ENCODE measurements at places on chromosomes 5 and 9. TPM values are rescaled to one million over a fixed set of nuclear protein-coding genes. Genes with fewer than 3 reads are reported as not detected.

DNA sequence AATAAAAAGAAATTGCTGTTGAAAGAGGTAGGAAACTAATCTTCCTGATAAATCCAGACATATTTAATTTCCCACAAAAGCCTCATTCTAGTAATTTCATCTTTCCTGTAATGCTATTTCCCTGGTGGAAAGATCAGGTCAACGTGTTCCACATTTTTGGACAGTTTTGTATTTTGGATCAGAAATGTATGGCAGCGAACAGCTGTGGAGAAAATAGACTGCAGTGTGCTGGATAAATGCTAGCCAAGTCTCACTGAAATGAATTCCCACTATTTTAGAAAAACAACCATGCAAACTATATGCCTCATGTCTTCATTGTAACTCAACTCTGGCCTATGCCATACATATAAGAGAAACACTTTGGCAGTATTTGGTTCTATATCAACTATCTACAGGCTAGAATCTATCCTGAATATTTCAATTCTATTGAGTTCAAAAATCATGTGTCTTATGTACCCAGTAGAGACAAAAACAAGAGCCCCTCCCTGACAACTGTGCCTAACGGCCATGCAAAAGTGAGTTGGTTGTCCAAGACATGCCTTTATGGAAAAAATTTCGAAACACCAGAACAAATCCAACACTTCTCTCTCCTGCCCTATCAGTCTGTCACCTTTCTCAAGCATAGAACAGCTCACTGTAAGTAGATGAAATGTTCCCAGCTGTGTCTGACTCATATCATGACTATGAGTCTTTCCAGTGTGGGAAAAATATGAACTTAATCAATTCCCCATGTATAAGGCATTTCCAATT lies 191.3 kb upstream of the NREP start:
- no peaks in the 10 kb centered on the region for H3K27me3 ChIP-seq
- H3K36me3 ChIP-seq, result no peaks in the 10 kb centered on the region
- H3K4me3 ChIP-seq, result no peak overlapping the region
- H3K4me1 ChIP-seq, result peaks cover 82% of the 10 kb centered on the region
- DNase-seq, result peak; percentile 96
- peak overlapping the region; percentile 97 for H3K27ac ChIP-seq

DNA sequence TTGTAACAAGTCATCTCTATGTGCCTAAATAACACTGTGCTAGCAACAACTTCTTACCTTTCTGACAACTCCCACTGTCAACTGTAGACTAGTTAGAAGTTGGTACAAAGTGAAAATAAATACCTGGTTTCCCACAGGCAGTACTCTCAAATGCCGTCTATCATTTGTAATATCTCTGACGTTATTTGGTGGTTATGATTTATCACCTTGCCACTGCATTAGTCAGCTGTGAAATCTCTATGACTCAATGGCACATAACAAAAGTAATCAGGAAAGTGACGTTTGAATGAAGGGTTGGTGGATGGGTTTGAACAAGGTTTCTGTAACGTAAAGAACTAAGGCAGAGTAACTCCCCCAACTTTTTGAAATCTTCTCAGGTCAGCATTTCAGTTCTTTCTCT lies 592.3 kb downstream of the MAT2B start:
- no peaks in the 10 kb centered on the region for H3K27me3 ChIP-seq
- no peak overlapping the region for H3K27ac ChIP-seq
- no peak overlapping the region for H3K4me3 ChIP-seq

- no peak overlapping the region for H3K27ac ChIP-seq
- no peak overlapping the region for H3K4me3 ChIP-seq
- no peaks in the 10 kb centered on the region for H3K4me1 ChIP-seq
- H3K27me3 ChIP-seq, result no peaks in the 10 kb centered on the region
- no peaks in the 10 kb centered on the region for H3K36me3 ChIP-seq
These were observed 1089.2 kb downstream of the PTPRD start for GRCh38 chr9:9523476-9524139.

GRCh38 chr5:140633021-140633471 lies at the start of gene CD14:
Gene CD14 (minus strand): TSS chr5:140633175. CDS start chr5:140633071, 104 bp downstream.
- peaks cover 12% of the 10 kb centered on the region for H3K4me1 ChIP-seq
- H3K27ac ChIP-seq, result peak within 1 kb of the TSS; percentile 22
- no peaks in the 10 kb centered on the region for H3K27me3 ChIP-seq
- peak within 1 kb of the TSS; percentile 69 for H3K4me3 ChIP-seq

DDX4 gene
- not detected for polyA plus RNA-seq

Measured in GM23248 (cell line).